NCI-H1105 (cell line): ENCODE measurements at places on chromosomes 5 and 9.
A peak's percentile ranks its signal among the peaks of the same experiment; 100 is the strongest.

DNA sequence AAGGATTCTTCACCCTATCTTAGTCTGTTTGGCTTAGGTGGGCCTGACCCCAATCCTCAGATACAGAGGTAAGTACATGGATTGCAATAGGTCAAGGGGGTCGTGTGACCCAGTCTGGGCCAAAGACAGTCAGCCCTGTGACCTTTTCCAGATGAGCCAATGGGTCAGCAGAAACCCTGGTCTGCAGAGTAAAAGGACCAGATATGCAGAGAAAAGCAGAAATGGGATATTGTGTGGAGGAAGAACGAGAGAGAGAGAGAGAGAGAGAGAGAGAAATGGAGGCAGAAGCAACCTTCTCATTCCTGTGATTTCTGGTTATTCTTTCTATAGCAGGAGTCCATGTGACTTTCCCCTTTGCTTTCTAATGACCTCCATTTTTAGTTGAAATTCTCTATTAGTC lies 40.4 kb upstream of the CRB2 start:
- no peak for DNase-seq

GRCh38 chr5:76811214-76811613 lies 7.6 kb upstream of the F2RL1 start:
- DNase-seq = no peak

- no peak for DNase-seq
These were observed 72.1 kb downstream of the RAI14 start for GRCh38 chr5:34728236-34728635.

DNA sequence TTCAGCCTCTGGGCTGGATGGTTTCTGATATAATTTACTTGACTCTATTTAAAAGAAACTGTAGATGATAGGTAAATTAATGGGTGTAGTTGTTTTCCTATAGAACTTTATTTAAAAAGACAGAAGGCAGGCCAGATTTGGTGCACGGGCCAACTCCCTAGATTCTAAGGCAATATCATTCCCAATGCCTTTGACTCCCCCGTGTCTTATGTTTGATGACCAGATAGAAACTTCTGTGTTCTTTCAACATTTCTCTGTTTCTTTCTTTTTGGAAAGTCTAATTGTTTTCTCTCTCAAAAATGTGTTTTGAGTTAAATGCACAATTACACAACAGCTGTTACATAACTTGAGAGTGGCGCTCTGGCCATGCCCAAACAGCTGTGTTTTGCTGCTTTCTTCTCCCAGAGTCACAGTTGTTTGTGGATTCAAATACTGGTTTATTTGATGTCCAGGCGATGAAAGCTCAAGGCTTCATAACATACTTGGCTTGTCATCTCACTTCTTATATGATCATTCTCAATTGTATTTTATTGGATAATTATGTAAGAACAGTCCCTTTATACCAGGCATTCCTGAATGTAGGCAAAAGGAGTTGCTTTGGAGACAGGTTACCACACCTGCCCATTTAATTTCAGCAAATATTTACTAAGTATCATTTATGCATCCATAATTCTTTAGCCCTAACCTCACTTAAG lies 1.7 kb upstream of the ALDH1A1 start:
- peak; percentile 67 for DNase-seq

DNA sequence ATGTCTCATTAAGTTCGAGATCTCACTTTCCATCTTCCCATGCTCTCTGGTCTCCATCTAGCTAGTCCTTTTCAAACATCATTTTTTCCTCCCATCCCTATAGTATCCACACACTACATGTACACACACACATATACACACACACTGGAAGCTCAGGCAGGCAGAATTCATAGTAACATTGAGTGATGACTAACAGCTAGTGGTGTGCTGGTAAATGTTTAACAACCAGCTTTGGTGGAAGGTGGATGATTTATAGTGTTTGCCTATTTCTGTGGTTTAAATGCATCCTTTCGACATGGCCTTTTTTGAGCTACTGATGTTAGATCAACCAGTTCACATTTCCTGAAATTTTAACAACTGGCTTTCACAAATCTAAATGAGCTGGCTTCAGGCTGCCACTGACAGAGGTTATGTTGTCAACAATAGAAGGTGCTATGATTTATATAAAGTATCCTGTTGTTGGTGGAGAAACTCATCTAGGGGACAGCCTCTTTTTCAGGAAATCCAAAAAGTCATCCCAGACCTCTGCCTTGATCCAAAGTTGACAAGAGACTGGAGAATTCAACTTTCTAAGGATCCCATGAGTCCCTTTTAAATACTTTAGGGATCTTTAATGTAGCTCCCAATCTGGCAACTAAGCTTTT lies 117.8 kb downstream of the CCDC192 start:
- DNase-seq = no peak

GRCh38 chr9:37992924-37993349 lies 76.1 kb downstream of the SHB start:
- DNase-seq = no peak

DNA sequence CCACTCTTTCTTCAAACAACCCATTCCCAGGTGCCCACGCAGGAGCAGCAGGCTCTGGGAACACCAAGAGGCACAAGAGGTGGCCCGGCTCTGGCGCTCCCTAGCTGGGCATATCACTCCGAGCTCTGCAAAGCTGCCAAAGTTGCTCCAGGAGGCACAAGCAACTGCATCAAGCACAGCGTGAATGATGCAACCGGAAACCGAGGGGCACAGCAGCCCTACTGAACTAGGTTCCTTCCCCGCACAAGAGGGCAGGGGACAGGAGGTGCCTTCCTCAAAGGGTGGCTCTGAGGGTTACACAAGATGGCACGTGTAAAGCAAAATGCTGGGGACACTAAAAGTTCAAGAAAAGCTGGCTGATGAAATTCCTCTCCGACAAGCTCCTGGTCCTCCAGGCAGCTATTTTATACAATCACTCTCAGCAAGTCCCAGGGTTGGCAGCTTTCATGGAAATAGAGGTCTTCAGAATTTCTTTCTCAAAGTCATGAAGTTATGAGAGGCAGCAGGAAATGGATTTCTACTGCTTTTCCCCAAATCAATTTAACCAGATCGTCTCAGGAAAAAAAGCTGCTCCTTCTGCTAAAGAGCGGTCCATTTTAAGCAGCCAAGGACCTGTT lies 22.9 kb downstream of the PSMB7 start:
- DNase-seq = no peak

- DNase-seq = no peak
These were observed 284.5 kb downstream of the SPOCK1 start for GRCh38 chr5:137214446-137215189.

- no peak for DNase-seq
These were observed 216.8 kb downstream of the NMUR2 start for GRCh38 chr5:152188251-152188650.

DNA sequence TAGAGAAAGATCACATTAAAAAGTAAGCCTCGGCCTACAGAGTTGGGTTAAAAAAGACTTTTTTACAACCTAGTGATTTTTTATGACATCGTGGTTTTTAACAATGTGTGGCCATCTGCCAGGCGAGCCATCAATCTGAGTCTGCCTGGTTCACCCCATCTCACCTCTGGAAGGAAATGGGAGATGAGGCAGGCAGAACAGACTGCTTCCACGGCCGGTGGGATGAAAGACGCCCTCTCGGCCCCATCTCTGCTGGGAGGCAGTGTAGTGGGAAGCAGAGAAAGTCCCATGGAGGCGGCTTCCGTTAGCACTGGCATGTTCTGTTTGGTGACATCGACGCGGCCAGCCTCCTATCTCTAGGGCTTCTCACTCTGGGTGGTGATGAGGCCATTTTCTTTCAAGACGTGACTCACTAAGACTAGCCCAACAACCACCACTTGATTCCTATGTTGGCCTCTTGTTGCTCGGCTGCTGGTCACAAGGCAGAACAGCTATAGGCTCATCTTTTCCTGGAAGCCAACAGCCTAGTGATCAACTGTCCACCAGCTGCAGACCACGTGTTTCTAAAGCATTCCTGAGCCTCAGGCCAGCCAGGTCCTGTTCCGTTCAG lies 132.4 kb upstream of the OTULINL start:
- DNase-seq = no peak

- DNase-seq = no peak
These were observed 508.9 kb downstream of the EBF1 start for GRCh38 chr5:158590746-158591300.

GRCh38 chr5:67268231-67269021 lies 71.8 kb upstream of the CD180 start:
- peak; percentile 35 for DNase-seq

- no peak for DNase-seq
These were observed 21.8 kb downstream of the ELOVL7 start for GRCh38 chr5:60822285-60822556.

GRCh38 chr5:112485934-112486355 lies 66.9 kb upstream of the EPB41L4A start:
- DNase-seq = no peak

- DNase-seq = no peak
These were observed 24.7 kb downstream of the XPA start for GRCh38 chr9:97672403-97672802.

DNA sequence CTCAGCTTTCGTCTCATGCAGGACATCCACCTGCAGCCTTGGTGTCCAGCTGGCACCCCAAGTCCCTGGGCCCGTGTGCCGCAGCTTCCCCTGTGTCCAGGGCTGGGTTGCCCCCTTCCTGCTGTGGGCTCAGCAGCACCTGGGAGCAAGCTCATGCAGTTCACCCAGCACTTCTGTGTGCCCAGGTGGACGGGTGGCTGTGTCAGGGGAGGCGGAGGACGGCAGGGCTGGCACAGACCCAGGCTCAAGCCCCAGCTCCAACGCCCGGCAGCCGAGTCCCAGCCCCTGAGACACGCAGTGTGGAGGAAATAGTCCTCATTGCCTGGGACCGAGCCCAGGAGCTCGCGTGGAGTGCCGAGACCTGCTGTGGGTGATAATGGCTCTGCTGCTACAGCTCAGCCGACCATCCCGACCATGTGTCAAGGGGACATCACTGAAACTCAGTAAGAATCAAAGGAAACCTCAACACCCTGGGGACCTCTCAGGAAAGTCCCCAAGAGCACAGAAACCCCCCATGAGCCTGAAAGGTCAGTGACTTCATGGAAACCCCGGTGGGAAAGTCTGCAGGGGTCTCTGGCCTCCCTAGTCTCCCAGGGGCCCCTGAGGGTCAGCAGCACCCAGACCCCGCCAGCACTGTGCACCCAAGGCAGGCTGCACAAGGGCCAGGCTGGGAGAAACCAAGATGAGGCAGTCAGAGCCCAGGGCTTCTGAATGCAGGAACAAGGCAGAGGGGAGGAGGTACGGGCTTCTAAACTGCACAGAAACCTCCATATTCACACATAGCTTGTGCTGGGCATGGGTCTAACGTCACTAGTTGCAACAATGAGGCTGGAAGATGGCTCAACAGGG lies 38.8 kb downstream of the LPCAT1 start:
- no peak for DNase-seq
